ENCODE measurements at places on chromosomes 1 and 21.
A peak's percentile ranks its signal among the peaks of the same experiment; 100 is the strongest.

DNA sequence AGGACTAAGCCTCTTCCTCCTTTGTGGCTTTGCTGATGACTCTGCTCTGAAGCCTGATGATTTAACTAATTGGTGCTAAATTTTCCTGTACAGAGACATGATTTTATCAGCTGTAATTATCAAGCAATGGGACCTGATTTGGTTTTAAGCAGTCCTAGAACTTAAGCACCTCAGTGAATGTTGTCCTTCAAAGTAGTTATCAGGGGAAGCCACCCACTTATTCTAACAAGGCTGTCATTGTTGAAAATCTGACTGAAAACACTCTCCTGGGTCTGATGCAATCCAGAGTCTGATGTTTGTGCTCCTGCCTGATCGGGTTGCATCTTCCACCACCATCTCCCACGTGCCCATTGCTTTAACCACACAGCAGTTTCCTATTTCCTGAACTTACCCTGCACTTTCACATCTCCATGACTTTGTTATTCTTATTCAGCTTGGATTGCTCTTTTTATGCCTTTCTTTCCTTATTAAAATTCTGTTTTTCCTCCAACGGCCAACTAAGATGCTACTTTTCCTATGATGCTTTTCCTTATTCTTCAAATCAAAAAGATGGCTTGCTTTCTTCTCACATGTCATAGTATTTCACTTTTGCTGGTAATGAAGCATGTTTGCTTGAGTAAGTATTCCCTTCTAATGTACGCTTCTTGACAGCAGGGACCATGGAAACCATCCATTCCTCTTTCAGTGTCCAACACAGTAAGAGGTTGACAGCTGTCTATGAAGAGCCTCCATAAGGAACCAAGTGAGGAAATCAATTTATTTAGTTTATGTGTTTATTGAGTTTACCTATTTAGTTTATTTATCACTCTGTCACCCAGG, 55.0 kb downstream of the S1PR1 start:
- no peak for DNase-seq

GRCh38 chr1:8663915-8664329, 153.5 kb downstream of the RERE start:
- no peak for DNase-seq

GRCh38 chr1:93707956-93708355, 26.3 kb upstream of the BCAR3 start:
- no peak for DNase-seq

- no peak for DNase-seq
Measured at GRCh38 chr1:87790756-87791155, 462.1 kb downstream of the LMO4 start.

DNA sequence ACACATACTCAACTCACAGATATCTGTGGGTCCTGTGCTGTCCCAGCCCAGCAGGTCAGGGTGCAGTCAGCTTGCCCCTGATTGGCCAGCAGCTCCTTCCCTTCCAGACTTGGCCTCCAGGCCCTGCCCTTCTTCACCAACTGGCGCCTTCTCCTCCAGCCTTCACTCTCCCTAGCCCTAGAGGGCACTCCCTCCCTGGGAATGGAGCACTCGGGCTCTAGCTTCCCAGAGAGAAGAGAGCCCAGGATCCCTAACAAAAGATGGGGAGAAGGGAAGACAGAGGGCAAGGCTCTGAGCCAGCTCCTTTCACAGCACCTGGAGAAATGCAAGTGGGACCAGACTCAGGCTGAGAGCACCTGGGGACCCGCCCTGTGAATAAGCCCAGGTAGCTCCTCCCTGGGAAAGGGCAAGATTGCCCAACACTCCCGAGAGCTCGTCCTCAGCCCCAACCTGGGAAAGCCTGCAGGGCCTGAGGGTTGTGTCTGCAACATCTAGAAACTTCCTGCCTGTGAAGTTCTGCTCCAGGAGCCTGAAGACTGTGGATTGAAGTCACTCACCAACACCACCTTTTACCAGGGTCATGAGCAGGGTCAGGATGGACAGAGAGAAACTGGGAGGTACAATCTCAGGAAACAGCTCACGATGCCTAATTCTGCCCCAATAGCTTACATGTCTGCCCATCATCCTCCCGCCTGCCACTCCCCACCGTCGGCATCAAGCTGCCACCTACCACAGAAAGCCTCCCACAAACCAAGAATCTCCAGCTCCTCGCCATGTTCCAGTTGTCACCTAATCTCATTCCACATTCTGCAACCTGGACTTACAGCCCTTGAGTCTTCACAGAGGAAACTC, at the start of gene PGLYRP4:
TSS of gene PGLYRP4 (minus strand) at position 331 of the 852 bp plus-strand sequence. CDS start 909 bp downstream, outside the sequence.
- peak; percentile 57 for DNase-seq

GRCh38 chr1:44592208-44593145, 81.8 kb downstream of the TMEM53 start:
- DNase-seq = no peak

DNA sequence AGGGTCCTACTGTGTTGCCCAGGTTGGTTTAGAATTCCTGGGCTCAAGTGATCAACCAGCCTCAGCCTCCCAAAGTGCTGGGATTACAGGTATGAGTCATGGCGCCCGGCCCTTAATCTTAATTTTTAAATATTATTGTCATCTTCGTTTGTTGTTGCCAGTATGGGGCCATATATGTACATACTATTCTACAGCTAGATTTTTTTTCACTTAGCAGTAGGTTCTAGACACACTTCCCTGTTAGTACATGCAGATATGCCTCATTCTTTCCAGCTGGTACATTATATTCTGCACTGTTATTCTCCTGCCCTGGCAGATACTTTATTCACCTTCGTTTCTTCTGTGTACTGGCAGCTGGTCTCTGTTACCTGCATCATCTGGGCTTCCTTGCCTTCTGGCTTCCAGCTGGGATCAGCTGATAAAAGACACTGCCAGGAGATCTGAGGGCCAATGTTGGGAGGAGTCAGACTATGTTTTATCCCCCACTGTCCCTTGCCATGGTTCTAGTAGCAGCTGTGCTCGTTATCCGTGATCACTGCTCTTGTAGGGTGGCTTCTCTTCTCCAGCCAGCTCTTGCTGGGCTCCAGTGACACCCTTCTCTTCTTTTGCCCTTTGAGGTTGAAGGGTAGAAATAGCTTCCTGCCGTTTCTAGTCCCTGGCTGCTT, 24.7 kb downstream of the ST3GAL3 start:
- peak; percentile 47 for DNase-seq

DNA sequence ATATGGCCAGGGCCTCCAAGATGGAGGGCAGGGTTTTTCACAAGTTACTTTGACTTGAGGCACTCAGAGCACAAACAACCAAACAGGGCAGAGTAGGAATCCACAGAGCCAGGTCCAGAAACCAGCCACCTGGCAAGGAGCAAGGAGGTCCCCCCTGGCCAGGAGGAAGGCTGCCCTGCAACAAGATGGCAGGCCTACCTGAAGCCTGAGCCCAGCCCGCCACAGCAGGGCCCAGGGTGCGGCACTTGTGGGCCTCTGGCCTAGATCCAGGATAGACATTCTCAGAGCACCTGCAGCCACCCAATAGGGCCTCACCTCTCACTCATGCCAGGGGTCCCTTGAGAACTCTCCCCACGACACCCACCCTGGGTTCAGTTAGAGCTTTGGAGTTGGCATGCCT, 11.5 kb downstream of the SH3BGRL3 start:
- DNase-seq = no peak

DNA sequence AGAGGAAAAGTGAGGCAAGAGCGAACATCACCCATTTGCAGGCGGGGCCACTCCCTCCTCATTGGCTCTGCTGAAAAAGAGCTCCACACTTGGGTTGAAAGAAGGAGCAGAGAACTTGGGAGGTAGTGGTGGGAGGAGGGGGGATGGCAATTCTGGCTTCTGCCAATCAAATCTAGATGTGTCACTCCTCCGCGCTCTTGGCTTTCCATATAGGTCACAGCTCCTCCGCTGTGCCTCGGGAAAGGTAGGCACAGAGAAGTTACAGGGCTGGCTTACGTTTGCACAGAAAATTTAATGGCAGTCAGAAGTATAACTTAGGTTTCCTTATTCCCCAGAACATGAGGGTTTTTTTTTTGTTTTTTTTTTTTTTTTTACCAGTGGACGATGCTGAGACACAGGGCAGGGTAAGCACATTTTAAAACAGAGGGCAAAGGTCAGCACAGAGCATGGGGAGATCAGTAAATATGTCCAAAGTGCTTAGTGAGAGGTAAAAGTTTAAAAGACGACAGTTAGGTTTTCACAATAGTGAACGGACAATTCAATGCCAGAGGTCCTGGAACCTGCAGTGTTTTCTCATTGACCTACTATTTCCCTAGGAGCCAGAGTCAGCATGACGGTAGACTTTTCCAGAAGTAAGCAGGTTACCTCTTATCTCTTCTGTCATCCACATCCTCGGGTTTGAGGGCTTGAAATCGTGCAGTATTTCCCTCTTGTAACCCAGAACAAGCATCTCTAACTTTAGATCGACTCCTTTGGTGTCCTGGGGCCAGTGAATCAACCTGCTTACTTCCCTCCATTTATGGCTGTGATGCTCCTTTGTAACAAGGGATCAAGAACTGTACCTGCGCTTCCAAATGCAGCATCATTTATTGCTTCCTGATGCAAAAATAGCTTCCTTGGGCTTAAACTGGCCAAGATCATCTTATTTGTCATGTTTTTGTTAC, 258.9 kb upstream of the PROX1 start:
- DNase-seq = no peak

- no peak for DNase-seq
Measured at GRCh38 chr21:33707846-33708245, 65.5 kb downstream of the ITSN1 start.

- peak; percentile 80 for DNase-seq
Measured at GRCh38 chr1:6347641-6348487, 45.7 kb downstream of the ACOT7 start.

GRCh38 chr1:75328691-75329090, 194.5 kb downstream of the LHX8 start:
- no peak for DNase-seq

- DNase-seq = no peak
Measured at GRCh38 chr21:24276204-24276603, 1331.1 kb downstream of the MRPL39 start.

DNA sequence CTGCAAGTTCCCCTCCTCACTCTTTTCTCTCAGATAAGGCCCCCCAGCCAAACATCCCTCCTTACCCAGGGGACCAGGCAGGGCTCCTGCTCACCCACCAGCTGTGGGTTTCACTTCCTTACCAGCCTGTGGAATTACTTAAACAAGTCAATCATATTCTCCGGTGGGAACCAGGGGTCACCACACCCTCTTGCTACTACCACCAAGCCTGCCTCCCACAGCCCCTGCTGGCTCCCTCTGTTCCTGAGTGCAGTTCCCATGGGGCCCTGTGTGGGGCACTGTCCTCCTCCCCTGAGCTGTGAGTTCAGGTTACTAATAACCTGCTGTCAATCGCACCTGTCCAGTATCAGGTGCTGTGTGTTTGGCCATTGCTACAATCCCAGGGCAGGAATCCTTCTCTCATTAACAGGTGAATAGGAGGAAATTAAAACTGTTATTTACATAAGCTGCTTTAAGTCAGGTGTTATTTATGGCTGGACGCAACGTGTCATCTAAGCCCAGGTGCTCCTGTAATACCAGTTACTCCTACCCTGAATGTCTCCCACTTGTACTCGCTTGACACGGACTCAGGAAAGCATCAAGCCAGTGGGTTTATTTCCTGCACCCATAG, 53.1 kb upstream of the LBR start:
- peak; percentile 87 for DNase-seq

DNA sequence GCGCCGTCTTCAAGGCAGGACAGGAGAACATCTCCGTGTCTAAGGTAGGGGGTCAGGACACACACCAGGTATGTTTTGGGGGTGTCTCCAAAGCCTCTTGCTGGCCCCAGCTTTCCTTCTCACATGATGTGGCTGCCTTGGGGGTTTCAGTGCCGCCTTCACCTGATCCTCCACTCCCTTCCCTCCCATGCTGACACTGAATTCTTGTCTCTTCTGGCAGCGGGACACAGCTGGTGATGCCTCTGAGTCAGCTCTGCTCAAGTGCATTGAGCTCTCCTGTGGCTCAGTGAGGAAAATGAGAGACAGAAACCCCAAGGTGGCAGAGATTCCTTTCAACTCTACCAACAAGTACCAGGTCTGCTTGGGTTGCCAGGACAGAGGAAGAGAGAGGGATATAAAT, 13.5 kb downstream of the ATP1A2 start:
- no peak for DNase-seq

DNA sequence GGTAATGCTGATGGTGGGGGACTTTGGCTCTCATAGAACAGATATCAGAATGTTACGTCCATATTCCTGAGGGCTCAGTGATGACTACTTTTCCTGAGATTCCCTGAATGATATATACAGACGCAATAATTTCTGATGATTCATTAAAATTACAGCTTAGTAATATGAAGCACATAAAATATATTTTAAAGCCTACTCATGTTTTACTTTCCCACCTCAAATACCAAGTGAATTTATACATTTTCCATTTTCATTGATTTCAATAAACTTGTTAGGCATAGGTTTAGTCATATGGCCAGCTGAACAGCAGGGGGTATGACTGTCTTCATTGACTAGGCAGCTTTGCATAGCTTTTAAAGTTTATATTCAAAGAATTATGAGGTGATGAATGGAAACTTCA, 26.2 kb upstream of the PDC start:
- no peak for DNase-seq

DNA sequence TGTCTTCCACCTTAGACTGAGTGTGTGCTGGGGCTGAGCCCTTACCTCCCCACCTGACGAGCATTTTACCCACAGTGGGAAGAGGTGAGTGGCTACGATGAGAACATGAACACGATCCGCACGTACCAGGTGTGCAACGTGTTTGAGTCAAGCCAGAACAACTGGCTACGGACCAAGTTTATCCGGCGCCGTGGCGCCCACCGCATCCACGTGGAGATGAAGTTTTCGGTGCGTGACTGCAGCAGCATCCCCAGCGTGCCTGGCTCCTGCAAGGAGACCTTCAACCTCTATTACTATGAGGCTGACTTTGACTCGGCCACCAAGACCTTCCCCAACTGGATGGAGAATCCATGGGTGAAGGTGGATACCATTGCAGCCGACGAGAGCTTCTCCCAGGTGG, 73.7 kb downstream of the EPHB2 start:
- no peak for DNase-seq

- DNase-seq = no peak
Measured at GRCh38 chr1:61452176-61453035, 272.5 kb downstream of the TM2D1 start.

DNA sequence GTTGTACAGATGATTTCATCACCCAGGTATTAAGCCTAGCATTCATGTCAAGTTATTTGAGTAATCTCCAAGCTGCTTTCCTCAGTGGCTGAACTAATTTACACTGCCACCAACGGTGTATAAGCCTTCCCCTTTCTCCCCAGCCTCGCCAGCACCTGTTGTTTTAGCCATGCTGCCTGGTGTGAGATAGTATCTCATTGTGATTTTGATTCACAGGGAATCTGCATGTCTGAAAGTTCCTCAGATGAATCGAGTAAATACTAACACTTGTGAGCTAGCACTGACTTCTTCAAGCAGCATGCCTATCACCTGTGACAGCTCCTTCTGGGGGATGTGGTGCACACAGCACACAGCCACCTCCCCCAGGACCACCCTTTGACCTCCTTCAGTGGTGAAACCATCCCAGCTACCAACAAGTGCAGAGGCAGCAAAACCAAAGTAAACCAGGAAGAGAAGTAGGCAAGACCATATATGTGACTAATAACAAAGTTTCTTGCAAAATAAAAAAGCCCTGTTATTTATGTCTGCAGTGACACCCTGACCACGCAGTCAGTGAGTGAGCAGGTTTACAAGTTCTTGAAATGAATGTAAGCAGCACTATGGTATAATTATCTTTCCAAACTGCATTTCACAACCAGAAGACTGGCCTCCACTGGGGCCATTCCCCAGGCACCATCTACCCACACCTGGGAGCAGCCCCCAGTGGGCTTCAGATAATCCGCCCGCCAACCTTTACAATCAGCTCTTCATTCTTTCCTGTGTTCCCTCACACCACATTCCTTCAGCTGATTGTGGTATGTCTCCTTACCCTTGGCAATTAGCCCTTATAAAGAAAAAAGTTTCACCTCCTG, 173.8 kb downstream of the ETS2 start:
- no peak for DNase-seq

Measured in NCI-H82 (cell line).